CD4-positive, alpha-beta T cell treated with Interleukin-4 for 4 hours (primary cell): ENCODE measurements at places on chromosomes 2 and 18.

DNA sequence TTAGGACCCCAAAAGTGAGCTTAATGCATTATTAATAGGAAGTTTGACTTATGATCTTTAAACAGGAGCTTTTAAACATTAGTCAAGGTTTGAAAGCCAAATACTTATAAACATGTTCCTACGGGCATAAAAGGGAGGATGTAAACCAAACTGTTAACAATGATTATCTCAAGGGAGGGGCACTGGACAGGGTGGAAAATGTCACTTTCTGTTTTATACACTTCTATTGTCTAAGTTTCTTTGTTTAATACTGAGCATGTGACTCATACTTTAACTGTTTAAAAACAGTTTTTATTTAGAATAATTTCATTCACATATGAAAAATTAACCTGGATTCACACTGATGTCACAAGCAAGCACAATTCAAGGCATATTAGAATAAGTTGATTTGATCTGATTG, 18.3 kb upstream of the ITGA6 start:
- DNase-seq: no peak

- DNase-seq: no peak
Measured at GRCh38 chr2:140154706-140155105, 1374.5 kb upstream of the NXPH2 start.

DNA sequence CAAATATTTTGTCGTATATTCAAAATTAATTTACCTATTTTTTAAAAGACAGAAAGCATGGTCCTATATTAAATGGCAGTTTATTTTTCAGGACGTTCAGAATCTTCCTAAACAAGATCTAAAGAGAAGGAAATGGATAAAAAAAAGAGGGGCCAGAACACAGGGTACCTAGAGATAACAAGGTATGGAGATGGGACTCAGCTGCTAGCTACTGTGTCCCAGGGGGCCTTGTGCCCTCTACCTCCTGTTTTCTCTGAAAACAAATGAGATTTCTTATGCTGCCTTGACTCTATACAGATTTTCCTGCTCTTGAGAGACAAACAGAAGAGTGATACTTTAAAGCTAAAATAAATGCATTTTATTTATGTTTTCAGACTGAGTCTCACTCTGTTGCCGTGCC, 9.3 kb downstream of the PRKD3 start:
- DNase-seq: no peak

DNA sequence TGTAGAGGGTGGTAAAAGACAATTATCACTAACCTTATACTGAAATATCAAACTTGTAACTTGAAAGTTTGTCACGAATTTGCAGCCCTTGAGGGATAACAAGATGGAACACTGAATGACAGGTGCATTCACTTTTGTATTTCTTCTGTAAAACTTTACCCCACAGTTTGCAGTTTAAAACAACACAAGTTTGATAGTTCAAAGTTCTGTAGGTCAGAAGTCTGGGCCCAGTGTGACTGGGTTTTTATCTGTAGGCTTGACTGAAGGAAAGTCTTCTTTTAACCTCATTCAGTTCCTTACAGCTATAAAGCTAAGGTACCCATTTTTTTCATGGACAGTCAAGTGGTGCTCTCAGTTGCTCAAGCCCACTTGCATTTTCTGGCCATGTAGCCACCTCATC, 257.1 kb upstream of the NRXN1 start:
- no peak for DNase-seq

- DNase-seq: no peak
Measured at GRCh38 chr2:227198866-227199265, 34.4 kb downstream of the COL4A3 start.

GRCh38 chr18:74281011-74281979, 10.5 kb downstream of the CYB5A start:
- no peak for DNase-seq

DNA sequence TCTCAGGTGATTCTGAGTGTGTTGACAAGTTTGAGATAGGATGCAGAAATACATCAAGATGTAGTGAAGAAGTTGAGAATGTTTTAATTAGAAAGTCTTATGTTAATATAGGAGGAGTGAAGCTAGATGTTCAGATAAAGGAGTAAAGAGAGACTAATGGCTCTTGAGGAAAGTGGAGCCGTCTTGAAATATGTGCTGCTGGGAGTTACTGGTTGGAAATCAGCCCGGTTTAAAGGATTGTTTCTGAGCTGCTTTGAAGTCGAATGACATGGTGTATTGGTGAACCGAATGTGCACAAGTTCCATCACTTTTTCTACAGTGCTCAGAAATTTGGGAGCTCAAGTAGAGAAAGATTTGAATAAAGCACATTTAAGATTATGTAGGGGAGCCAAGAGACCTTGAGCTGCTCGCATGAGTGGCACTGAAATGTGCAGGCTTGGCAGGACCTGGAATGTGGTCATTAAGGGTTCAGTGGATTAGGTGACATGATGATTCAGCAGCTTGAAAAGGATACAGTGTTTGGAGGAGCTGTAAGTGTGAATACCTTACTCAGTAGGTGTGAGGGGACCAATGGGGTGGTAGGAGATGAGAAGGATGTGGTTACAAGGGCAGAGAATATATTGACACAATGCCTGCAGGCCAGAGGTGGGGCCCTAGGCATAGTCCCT, 68.6 kb downstream of the CAB39 start:
- peak; percentile 82 for DNase-seq

DNA sequence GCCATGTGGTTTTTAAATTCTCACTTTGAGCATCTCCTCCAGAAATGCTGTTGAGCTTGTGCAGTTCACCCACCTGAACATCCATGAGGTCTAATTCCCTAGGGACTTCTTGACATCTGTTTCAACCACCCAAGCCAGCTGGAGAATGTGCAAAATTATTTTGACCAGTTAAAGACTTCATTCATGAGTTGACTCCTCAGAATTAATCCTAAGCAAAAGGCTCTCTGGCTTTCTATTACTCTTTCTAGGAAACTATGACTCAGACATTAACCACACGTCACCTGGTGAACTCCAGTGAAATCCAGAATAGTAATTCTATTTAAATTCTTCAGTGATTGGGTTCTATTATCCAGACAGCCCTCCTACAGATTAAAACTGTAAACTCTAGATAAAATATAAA, 247.5 kb downstream of the NBAS start:
- DNase-seq: peak; percentile 11

DNA sequence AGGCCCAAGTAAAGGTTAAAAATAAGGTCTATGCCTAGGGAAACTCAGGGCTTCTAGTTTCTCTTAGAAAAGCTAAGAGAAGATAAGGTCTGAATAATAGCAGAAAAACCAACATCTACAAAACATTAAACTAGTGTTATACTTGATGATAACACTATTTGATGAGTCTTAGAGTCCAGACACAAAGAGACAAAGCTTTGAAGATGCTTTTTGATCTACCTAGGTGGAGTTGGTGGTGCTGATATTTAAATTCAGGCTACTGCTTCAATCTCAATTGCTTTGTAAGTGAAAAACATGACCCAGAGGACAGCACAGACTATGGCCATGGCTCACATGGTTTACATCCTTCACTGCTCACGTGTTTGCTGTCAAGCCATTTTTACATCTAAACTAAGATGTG, 11.7 kb upstream of the MFF start:
- no peak for DNase-seq

GRCh38 chr2:51597086-51597485, 565.2 kb upstream of the NRXN1 start:
- no peak for DNase-seq

- DNase-seq: no peak
Measured at GRCh38 chr18:79975043-79975442, 10.6 kb downstream of the HSBP1L1 start.

DNA sequence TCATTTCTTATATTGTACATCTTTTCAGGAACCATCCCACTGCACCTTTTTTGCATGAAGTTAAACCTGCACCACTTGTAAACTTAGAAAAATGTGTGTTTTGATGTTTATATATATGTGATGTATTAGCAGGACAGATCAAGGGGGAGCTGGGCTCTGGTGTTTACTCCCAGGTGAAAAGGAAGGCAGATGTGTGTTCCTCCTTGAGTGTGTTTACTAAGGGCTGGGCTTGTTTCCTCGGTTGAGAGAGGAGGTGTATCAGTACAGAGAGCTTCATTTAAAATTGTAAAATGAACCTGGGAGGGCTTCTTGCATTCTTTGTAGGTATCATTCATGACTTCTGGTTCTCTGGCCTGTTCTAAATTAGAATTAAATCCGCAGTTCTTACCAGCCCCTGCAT, 14.8 kb downstream of the LPIN1 start:
- DNase-seq: no peak

GRCh38 chr2:140624200-140624599, 1506.6 kb downstream of the LRP1B start:
- no peak for DNase-seq

DNA sequence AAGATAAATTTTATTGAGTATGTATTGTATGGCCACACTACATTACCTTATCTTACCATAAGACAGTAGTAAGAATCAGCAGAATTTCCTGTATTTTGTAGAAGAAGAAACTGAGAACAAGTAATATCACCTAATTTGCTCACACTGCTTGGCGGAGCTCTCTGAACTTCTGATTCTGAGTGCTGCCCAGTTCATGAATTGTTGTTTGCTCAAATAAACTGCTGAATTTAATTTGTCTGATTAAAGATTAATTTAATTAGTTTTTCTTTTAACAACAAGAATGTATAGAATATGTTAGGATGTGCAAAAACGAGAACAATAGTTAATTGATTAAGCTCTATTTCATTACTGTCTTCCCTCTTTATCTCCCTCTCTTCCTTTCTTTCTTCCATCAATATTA, 100.1 kb upstream of the ERBB4 start:
- no peak for DNase-seq

DNA sequence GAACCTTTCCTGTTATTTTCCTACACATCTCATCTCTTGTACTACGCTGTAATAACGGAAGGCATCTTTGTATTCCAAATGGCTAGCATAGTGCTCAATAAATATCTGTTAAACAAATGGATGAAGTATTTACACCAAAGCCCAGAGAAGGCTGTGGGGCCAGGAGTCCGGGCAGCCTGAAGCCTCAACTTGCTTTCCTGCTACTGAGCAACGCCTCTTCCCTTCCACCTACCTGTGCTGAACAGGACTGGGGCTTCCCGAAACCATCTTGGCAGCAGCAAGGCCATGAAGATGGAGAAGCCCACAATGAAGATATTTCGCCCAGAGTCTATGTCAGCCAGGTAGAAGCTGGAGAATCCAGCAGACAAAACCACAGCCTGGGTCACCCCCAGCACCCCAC, 2.5 kb upstream of the NHEJ1 start:
- no peak for DNase-seq
